ENCODE measurements at places on chromosomes 13 and 19.
A peak's percentile ranks its signal among the peaks of the same experiment; 100 is the strongest.

GRCh38 chr19:18633321-18633720 is 3.5 kb upstream of the KLHL26 start:
- DNase-seq: no peak

DNA sequence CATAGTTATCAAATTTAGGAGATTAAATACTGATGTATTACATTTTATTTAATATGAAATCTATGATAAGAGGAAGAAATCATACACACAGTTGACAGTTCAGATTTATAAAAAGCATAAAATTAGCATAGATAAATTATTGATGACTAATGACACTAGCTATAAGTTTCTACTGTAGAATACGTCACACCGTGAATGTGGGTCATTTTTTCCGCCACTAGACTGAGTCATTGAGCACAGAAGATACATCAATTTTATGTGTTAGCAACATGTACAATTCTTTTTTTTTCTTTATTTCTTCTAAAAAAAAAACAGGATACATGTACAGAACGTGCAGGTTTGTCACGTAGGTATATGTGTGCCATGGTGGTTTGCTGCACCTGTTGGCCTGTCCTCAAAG is 22.2 kb downstream of the AP2S1 start:
- peak; percentile 72 for DNase-seq

DNA sequence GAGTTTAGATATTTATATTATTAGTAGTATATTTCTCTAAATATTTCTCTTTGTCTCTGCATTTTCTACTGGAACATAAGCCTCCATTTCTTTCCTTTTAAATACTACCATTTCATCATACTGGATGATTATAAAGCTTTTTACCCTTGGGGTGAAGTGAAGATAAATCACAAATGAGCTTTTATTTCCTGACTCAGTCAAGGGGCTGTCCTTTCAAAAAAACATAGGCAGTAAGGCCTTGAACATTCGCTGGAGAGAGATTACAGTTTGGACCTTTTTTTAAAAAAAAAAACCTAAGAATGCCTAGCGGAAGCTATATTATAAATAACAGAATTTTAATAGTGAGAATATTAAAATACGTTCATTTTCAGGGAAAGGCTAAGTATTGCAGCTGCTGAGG is 268.8 kb upstream of the PCDH9 start:
- no peak for DNase-seq

DNA sequence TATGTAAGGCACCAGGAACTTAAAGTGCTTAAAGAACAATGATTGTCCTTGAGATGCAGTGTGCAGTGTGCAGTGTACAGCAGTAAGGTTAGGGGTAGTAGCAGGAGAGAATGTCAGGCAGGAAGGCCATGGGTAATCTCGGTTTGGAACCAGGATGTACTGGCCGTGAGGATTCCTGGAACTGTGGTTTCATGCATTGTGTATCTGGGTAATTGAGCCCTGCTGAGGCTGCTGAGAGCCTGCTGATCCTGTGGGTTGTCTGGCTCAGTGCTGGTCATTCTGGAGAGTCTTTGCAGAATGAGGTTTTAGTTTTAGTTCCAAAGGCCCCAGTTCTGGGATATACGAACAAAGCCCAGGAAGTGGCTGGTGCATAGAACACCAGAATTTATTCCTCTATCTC is 71.0 kb downstream of the ZNF568 start:
- DNase-seq: no peak

- DNase-seq: no peak
Measured at GRCh38 chr13:59946944-59947343, 216.8 kb downstream of the DIAPH3 start.

DNA sequence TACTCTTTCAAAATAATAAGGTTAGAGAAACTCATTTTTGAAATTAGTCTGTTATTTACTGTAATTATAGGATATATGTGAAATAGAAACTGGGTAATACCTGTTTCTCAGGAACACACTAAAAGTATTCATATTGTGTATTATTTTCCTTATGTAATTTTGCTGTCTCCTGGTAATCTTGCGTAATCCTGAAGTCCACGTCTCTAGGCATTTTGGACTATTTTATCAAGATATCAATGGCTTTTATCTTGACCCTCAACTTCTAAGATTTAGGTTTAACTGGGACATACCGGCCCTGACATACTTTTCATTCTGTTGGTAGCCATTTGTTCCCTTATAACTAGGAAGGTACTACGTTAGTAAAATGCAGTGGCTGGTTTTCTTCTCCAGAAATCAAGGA is 80.3 kb downstream of the PAN3 start:
- no peak for DNase-seq

DNA sequence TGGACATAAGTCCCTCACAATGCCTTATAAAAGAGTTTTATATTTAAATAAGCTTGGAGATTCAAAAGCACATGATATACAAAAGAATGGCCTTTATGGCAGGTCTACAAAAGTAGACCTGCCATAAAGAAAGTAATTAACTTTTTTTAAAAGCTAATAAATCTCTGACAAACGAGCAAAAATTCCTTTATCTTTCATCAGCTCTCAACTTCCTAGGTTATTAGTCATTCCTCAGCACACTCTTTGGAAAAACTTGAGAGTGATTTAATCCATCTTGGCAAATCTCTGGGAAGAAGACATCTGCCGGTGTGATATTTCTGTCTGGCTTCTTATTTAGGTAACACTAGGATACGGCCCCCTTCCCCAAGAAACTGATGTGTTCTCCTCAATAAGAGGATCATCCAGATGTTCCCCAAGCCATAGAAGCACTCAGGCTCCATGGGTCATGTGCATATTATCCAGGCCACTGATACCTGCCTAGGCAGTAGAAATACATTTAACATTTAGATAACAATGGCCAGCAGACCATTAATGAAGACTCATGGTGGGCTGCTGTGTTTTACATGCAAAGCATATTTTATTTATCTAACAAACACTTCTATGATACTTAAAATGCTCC is 372.7 kb downstream of the LIG4 start:
- DNase-seq: no peak

- DNase-seq: no peak
Measured at GRCh38 chr13:44433863-44434765, 60.5 kb downstream of the SERP2 start.

GRCh38 chr13:46229251-46229650 is 17.5 kb downstream of the LRRC63 start:
- no peak for DNase-seq

- DNase-seq: no peak
Measured at GRCh38 chr19:5943045-5943444, 29.0 kb downstream of the CAPS start.

DNA sequence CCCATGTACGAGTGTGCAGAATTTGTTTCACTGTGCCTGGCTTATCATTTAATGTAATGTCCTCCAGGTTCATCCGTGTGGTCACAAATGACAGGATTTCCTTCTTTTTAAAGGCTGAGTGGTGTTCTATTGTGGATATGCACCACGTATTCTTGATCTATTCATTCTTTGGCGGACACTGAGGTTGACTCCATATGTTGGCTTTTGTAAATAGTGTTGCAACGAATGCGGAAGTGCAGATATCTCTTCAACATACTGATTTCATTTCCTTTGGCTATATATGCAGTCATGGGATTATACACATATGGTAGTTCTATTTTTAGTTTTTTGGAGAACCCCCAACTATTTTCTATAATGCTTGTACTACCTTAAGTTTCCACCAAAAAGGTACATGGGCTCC is 13.0 kb downstream of the OR7A5 start:
- no peak for DNase-seq

DNA sequence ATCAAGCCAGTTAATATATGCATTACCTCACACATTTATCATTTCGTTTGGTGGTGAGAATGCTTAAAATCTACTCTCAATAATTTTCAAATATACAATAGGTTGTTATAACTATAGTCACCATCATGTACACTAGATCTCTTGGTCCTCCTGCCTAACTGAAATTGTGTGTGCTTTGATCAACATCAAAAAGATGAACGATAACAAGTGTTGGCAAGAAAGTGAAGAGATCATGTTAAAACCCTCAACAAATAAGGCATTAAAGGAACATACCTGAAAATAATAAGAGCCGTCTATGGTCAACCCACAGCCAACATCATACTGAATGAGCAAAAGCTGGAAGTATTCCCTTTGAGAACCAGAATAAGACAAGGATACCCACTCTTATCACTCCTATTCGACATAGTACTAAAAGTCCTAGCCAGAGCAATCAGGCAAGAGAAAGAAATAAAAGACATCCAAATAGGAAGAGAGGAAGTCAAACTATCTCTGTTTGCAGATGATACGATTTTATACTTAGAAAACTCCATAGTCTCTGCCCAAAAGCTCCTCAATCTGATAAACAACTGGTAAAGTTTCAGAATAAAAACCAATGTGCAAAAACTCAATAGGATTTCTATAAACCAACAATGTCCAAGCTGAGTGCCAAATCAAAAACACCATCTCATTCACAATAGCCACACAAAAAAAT is 27.9 kb upstream of the OR10H1 start:
- no peak for DNase-seq

GRCh38 chr13:85266771-85267170 is 532.4 kb downstream of the SLITRK6 start:
- DNase-seq: no peak

- no peak for DNase-seq
Measured at GRCh38 chr13:71879129-71879535, 12.1 kb upstream of the DACH1 start.

- no peak for DNase-seq
Measured at GRCh38 chr19:19956434-19957075, 55.8 kb downstream of the ZNF93 start.

- no peak for DNase-seq
Measured at GRCh38 chr13:96075953-96076543, 13.9 kb upstream of the HS6ST3 start.

DNA sequence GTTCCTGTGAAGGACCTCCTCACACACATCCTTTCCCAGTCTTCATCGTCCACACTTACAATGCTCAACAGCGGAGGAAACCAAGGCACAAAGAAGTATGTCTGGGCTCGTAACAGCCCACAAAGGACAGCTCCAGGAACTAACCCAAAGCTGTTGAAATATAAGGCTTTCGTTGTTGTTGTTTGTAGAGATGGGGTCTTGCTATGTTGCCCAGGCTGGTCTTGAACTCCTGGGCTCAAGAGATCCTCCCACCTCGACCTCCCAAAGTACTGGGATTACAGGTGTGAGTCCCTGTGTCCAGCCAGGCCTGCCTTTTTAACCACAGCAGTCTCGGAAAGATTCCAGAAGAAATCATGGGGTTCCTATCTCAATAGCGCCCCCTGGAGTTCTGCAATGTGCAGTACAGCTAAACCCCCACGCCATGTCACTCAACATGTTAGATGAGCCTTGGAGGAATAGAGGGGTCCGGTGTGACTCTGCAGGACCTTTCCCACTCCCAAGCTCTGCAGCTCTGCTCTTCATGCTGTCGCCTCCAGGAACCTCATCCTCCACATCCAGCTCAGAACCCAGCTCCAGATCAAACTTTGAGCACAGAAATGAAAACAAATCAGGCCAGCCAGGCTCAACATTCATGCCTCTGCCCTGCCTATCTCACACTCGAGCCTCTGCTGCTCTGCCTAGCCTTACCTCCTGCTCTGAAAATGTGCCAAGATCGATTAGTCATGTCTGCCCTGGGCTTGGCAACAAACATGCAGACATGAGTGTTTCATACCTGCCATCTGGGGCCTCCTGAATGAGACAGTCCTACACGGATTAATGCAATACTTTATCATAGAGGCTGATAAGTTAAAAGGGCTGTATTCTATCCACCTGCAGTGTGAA is 7.5 kb downstream of the PLA2G4C start:
- peak; percentile 36 for DNase-seq

DNA sequence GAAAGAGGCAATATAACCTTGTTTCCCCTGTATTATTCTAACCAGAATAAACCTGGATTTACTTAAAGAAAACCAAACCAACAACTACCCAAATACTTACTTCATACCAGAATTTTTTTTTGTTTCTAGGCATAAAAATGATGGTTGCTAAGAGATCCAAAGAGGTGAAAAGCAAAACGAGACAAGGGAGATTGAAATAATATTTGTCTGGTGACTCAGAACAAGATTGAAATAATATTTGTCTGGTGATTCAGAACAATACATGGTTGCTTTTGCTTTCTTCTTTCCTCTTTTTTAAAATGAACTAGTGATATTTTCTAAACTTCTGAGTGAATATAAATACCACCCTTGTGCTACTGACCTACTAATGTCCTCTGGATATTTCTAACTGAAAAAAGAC is 592.9 kb downstream of the KCTD12 start:
- DNase-seq: no peak

GRCh38 chr13:30116379-30116778 is 191.0 kb downstream of the KATNAL1 start:
- DNase-seq: no peak

GRCh38 chr13:29689548-29689947 is 94.1 kb upstream of the SLC7A1 start:
- DNase-seq: no peak

GRCh38 chr13:39038569-39039030 is 344 bp downstream of the NHLRC3 start:
- DNase-seq: peak; percentile 73

DNA sequence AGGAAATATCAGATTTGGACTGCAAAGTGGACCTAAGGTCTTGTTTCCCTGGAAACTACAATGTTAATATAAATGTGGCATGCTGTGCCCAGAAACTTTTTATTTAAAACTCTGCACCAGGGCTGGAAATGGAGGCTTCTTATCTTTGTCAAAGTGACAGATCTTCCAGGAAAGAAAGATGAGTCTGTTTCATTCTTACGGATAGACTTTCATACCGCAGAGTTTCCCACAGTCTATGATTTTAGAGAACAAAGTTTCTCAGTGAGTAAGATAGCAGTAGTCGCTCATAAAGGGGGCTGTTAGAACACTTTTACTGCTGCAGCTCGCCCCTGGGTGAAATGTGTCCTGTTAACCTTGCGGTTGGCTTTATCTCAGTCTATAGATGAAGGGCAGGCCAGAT is 6.7 kb downstream of the CLEC11A start:
- no peak for DNase-seq

DNA sequence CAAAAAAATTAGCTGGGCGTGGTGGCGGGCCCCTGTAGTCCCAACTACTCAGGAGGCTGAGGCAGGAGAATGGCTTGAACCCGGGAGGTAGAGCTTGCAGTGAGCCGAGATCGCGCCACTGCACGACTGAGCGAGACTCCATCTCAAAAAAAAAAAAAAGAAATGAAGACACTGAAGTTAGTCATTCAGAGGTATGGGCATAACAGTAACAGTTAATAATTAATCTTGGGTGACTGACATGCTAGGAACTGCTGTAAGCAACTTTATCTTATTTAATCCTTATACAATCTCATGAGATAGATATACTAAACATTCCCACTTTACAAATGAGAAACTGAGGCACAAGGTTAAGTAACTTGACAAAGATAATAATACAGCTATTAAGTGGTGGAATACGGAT is 4.9 kb downstream of the SKA3 start:
- DNase-seq: no peak

All from stimulated activated CD4-positive, alpha-beta T cell treated with anti-CD3 and anti-CD28 coated beads, Interleukin-1b, Interleukin-23, amount 100 ng/mL, for 48 hours (primary cell).